ENCODE measurements at places on chromosomes 2 and 18.
A peak's percentile ranks its signal among the peaks of the same experiment; 100 is the strongest.

- no peak for DNase-seq
Observed at GRCh38 chr2:974054-974453, 23.4 kb downstream of the SNTG2 start.

GRCh38 chr2:144267239-144267638 lies 252.7 kb downstream of the ZEB2 start:
- no peak for DNase-seq

GRCh38 chr18:64539847-64540246 lies 391.0 kb upstream of the LINC00305 start:
- no peak for DNase-seq

GRCh38 chr2:7027956-7028655 lies 110.9 kb downstream of the RNF144A start:
- no peak for DNase-seq

- no peak for DNase-seq
Observed at GRCh38 chr18:44715842-44716241, 35.2 kb downstream of the SETBP1 start.

GRCh38 chr2:64679673-64680425 lies 26.1 kb upstream of the SERTAD2 start:
- no peak for DNase-seq

- DNase-seq: no peak
Observed at GRCh38 chr2:17065536-17065935, 399.9 kb upstream of the CYRIA start.

- DNase-seq: no peak
Observed at GRCh38 chr18:3224223-3224622, 4.5 kb upstream of the MYOM1 start.

DNA sequence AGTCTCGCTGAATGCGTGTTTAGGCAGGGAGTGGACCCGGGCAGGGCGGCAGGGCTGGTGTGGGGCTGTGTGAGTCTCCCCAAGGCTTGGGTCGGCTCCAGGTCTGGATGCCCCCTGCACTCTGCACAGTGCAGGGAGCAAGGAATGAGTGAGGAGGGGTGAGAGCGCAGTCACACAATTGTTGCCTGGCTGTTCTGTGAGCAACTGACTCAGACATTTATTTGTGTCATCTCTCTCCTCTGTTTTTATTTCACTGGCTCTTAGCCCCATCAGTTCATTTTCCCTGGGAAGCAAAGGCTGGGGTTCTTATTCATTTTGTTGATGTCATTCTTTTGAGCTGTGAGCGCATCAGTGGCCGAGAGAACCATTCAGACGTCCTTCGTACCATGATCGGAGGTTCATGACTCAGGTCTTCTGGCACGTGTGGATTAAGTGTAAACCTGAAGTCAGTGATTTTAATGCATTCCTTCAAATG lies 61.1 kb downstream of the GATA6 start:
- peak; percentile 78 for DNase-seq

- DNase-seq: no peak
Observed at GRCh38 chr2:121587131-121587530, 56.5 kb downstream of the RNU4ATAC start.

- peak; percentile 57 for DNase-seq
Observed at GRCh38 chr2:48112911-48113680, 206.8 kb upstream of the FBXO11 start.

- DNase-seq: no peak
Observed at GRCh38 chr18:48792611-48793380, 158.0 kb downstream of the SMAD7 start.

DNA sequence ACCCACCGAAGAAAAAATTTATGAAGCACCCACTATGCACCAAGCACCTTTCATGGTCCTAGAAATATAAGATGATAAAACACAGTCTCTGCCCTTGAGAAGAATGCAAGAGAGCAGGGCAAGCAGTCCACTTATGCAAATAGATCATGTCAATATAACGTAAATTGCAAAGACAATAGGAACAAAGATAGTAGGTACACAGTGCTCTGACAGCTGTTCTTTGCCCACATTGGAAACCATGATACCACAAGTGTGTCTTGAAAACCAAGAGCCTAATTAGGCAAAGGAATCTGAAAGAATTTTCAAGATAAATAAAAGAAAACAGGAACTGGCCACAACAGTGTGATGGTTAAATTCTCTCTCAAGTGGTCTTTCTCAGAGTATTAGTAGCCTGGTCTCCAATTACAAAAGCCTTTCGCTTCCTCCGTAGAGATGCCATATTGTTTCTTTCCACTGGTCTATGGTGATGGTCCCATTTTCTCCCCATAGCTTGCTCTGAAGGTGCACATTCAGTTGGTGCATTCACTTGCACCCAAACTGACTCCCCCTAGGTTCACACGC lies 108.5 kb downstream of the VWC2L start:
- DNase-seq: no peak

DNA sequence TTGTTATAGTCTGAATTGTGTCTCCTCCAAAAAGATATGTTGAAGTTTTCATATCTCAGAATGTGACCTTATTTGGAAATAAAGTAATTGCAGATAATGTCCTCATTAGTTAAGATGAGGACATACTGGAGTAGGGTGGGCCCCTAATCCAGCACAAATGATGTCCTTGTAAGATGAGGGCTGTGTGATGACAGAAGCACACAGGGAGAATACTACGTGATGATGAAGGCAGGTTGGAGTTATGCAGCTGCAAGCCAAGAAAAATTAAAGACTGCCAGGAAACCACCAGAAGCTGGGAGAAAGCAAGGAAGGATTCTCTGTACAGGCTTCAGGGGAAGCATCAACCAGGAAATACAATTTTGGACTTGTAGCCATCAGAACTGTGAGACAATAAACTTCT lies 58.3 kb upstream of the PNPT1 start:
- DNase-seq: no peak

GRCh38 chr18:48721312-48721711 lies 182.5 kb downstream of the CTIF start:
- no peak for DNase-seq

- peak; percentile 30 for DNase-seq
Observed at GRCh38 chr2:159773886-159774285, 24.1 kb downstream of the CD302 start.

DNA sequence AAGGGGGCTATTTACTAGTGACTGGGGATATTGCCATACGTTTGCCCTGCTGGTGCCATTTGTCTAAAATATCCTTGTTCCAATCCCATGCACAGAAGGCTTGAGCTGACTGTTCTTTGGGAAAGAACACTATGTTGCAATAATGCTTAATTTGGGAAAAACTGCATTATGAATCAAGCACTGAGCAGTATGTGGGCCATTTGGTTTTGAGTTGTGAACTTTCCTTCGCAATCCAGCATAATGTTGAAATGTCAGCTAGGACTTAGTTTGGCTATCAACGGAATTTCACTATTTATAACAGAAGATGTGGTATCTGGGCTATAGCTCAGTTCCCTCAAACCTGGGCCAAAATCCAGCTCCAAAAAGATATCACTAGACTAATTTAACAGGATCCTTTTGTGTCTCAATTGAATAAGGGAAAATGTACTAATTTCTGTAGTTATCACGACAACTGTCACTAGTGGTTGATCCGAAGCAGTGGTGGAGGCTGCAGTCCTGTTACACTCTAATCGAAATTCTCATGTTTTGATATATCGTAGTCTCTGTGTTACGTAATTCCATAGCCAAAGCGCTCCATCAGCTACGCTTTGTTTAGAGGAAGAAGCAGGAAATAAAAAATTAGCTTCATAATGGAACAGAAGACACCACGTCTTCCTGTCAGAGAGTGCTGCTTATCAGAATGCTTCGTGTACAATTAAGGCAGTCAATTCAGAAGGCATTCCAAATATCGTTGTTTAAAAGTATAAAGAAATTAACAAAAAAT lies 686.8 kb upstream of the SALL3 start:
- DNase-seq: no peak

- DNase-seq: no peak
Observed at GRCh38 chr2:11947956-11948355, 201.5 kb downstream of the LPIN1 start.

GRCh38 chr2:159551806-159552205 lies 64.5 kb downstream of the BAZ2B start:
- DNase-seq: no peak

GRCh38 chr2:238483656-238484055 lies 56.9 kb downstream of the ASB1 start:
- DNase-seq: no peak

GRCh38 chr18:75923169-75923568 lies 495.7 kb upstream of the SMIM21 start:
- no peak for DNase-seq

DNA sequence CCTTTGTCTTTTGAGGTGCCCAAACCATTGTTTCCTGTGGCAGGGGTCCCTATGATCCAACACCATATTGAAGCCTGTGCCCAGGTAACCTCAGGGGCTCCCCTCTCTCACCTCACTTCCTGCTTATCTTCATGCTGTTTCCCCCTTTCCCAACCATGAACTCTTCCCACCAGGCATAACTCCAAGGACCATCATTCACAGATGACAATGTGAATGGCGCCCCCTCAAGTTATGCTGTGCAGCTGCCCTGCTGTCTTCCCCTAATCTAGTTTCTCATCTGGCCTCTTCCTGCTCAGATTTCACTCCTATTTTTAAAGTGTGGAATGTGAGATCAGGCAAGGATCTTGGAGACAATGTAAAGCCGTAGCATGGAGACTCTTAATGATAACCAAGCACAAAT lies 1.4 kb downstream of the GMPPA start:
- no peak for DNase-seq

GRCh38 chr2:231387904-231388724 lies 7.4 kb upstream of the B3GNT7 start:
- DNase-seq: no peak

GRCh38 chr2:128270672-128271596 lies 47.7 kb downstream of the HS6ST1 start:
- DNase-seq: no peak

DNA sequence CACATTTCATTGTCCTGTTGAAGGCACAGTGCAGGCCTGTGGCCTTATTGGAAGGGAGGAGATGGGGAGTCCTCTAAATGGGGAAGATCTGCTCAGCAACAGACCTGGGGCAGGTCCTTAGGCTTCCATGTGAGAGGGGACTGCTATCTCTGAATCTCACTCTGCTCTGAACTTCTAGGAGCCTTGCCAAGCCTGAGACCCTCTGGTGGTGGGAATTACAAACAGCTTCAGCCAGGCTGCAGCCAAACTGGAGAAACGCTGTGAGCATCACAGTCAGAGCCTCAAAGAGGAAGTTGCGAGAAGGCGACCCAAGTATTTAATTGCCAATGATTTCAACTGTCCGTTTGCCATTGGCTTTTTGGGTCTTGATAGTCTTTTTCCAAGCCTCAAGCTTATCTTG lies 66.8 kb upstream of the MC2R start:
- DNase-seq: no peak

DNA sequence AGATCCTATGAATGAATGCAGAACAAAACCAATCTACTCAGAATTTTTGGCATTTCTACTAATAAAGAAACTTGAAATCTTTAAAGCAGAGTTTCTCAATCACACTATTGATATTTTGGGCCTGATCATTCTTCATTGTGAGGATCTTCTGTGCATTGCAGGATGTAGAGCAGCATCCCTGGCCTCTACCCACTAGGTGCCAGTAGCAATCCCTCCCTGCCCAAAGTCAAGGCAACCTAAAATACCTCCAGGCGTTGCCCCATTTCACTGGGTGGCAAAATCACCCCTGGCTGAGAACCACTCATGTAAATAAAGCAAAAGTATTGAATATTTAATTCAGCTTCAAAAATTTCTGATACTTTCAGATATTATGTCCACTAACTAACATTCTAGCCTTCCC lies 213.0 kb downstream of the SP3 start:
- no peak for DNase-seq

GRCh38 chr18:22559414-22560274 lies 141.9 kb upstream of the CTAGE1 start:
- DNase-seq: peak; percentile 74

DNA sequence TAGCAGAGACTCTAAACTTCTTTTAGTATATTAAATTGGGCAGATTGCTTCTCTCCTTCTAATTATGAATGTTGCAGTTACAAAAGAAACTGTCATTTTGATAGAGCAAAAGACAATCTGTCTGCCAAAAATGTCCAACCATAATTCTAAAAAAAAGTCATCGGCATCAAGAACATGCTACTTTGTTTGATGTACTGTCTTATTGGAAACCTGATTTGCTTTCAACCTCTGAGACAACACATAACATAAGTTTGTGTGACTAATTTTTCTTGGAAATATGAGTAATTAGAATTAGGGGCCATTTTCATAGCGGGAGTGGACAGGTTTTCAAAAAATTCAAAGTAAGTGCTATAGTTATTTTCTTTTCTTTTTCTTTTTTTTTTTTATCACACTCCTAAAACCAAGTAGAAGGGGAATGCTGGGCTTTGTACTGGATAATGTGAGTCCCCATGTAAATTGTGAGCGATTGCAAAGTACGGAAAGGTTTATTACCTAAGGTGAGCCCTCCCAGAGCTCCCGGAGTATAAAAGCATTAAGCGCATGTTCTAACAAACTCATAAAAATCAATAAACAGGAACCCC lies 59.1 kb downstream of the ZEB2 start:
- no peak for DNase-seq

- DNase-seq: no peak
Observed at GRCh38 chr2:171345971-171346722, 87.6 kb downstream of the METTL8 start.

DNA sequence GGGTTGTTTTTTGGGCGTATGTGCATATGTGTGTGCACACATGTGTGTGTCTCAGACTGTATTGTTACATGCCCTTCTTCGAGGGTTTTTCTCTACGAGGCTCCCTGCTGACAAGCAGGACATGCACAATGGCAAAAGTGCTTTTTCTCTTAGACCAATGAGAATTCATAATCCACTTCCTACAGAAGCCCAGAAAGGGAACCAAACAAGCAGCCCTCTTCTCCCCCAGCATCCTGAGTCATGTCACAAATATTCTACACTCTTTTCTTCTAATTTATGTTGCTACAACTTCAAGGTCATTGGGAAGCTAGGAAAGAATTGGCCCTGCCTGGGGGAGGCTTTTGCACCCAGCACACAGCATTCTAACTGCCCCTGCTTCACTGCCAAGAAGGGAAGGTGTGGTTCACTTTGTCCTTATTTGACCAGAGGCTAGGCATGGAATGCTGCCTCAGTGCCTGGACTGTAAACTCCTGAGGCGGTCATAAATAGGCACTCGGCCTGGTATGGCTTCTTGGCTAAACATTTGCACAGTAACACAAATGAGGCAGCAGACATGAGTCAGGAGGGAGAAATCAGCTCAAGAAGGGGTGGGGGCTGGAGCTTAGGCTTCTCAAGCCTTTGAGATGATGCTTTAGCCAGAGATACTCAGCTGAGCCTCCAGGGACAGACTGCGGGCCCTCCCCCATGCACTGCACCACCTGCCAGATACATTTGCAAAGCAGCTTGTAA lies 92.7 kb upstream of the KLF7 start:
- peak; percentile 91 for DNase-seq

GRCh38 chr2:16628314-16628713 lies 37.3 kb downstream of the CYRIA start:
- no peak for DNase-seq

DNA sequence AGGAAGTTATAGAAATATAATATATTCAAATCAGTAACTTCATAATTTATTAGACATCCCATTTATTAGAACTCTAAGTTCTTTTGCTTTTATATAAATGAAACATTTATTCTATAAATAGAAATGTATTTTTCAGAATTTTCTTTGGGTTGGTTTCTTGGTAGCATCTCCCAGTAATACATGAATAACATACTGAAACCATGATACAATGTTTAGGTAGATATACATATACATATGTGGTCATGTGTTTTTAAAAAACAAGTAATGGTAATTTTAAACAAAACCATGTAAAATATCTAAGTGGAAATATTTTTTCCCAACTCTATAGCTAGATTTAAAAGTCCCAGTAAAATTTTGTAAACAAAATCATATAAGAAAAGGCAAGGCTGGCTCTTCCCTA lies 36.9 kb downstream of the WIPF1 start:
- no peak for DNase-seq
